NCI-H460 (cell line): ENCODE measurements at places on chromosomes 12 and 14.

DNA sequence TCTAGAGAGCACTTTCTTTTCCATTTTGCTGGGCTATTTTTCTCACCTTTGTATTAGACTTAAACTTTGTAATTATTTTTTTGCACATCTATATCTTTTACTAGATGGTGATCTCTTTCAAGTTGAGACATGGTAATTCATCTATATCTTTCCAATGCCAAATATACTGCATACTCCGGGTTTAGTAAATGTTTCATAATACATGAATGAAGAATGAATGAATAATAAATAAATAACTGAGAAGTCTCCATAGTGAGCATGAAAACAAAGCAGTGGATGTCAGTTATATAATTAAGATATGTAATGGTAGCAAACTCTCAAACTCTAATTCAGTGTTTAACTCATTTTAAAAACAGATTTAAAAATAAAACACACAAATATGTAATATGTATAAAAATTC lies 342.5 kb upstream of the KITLG start:
- DNase-seq, result no peak

DNA sequence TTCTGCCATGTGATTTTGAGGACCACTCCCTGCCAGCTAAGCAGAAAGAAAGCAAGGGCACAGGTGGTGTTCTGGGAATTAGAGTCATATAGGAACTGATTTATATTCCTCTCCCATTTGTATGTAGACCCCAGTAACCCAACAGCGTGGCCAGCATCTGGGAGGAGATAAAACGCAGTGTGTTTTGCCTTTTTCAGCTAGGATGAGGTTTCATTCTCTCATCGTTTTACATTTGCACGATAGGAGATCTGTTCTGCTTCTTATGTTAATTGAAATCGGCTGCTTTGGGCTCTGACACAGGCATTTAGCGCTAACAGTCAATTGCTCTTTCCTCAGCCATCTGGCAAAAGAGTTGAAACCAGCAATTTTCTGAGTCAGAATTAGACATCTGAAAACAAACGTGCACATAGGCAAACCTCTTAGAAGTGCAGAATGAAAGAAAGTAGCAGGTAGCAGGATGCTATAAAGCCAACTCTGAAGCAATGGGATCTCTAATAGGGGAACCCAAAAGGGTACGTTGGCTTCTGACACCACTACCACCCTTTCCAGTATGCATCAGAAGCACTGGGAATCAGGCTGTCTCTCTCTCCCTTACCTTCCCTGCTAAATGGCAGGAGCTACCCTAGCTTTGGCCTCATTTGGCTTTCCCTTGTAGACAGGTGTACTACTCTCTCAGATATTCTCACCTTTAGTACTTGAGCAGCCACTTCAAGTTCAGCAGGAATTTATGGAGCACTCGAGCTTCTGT lies 219.1 kb downstream of the PHLDA1 start:
- no peak for DNase-seq

DNA sequence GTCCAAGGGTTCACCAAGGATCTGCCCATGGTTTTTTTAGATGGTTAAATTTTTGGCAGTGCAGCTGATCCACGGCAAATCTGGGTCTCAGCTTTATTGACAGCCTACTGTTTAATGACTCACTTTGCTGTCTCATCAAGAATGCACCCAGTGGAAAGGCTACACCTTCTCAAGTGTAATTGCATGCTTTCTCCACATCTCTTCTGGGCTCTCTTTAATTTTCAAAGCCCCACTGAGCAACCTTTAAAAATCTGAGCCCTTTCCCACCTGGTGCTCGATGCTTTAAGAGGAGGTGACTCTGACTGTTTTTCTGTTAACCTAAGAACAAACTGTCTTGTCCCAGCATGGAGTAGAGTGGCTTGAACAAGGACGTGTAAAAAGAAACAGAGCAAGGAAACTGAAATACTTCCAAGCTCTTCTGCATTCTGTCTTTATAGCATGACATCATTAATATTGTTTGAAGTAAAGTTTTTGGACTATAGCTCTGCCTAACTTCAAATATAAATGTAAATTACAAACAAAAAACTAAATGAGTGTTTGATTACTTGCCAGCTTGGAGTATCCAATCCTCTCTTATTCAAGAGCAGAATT lies 214.2 kb upstream of the KRR1 start:
- peak; percentile 64 for DNase-seq

DNA sequence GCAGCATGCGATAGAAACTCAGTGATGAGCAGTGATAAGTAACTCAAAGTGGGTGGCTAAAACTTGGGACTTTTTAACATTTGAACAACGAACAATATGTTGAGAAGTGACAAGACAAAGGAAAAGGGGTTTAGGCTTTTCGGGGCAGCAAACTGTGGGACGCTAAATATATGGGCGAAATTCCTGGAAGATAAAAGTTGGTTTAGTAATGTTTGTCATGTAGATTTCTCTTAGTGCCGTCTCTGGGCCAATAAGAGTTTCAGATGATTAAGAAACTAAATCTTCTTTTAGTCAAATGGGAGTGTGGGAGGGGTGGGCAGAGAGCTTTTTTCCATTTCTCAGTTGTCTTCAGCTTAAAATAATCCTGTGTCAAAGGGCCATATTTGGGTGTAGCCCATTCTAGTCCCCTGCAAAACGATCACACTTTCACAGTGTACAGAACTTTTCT lies 41.7 kb upstream of the FUT8 start:
- no peak for DNase-seq

GRCh38 chr12:62873826-62874448 lies 61.0 kb downstream of the PPM1H start:
- DNase-seq, result no peak

DNA sequence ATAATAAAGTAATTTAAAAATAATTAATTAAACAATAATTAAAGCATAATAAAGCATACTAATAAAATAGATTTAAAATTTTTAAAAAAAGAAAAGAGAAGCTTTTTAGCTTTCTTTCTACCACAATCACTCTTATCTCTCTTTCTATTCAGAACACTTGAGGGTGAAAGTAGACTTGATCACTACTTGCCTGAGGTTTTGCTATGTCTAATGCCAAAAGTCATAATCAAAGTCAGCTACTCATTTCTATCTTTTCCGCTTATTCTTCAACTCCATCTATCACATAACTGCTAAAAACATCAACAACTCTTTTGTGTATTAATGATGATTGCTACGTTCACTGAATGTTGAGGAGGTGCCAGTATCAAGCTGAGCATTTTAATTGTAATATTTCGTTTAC lies 202.0 kb upstream of the KRR1 start:
- DNase-seq, result no peak

GRCh38 chr12:9851050-9851449 lies 18.1 kb downstream of the CLEC2B start:
- no peak for DNase-seq

GRCh38 chr12:52670961-52671360 lies 9.2 kb downstream of the KRT1 start:
- no peak for DNase-seq

DNA sequence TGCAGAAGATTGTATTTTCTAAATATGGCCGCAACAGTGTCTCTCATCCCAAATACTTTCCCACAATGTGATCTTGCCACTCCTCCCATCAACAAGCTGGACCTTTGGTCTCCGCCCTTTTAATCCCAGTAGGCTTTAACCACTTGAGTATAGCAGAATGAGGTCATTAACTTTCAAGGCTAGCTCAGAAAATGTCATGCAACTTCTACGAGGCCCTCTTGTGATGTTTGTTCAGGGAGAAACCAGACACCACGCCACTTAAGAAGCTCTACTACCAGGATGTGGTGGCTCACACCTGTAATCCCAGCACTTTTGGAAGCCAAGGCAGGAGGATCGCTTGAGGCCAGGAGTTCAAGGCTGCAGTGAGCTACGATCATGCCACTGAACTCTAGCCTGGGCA lies 20.1 kb upstream of the OR6J1 start:
- no peak for DNase-seq

GRCh38 chr14:74062809-74063150 lies 21.5 kb downstream of the ALDH6A1 start:
- no peak for DNase-seq

GRCh38 chr12:80442426-80443222 lies 1.4 kb upstream of the PTPRQ start:
- DNase-seq, result no peak

DNA sequence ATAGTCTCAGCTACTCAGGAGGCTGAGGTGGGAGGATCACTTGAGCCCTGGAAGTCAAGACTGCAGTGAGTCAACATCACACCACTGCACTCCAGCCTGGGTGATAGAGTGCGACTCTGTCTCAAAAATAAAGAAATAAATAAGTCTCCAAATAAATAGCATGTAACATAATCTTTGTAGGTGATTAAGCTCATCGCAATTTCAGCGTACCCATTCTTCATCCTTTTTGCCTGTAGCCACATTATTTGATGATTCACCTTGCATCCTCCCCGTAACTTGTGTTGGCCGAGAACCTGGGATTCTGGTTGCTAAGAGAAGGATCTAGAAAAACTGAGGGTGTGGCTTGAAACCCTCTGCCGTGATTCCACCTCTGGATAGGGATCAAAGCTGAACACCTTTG lies 115.1 kb downstream of the GALC start:
- no peak for DNase-seq

DNA sequence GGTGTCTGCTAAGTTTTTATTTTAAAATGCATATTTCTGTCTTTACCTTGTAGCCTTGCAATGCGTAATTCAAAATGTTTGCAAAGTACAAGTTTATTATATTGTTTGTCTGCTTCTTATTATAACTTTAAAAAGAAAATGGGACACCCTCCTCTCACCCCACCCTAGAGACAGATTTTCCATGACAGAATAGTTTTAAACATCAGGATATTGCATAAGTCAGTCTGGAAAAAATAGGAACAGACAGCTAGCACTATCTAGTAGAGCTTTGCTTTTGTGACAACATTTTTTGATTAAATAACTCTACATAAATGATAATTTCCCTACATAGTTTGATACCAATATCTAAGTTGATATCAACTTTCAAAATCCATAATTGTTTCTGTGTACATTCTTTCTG lies 71.3 kb downstream of the PDE3A start:
- DNase-seq, result no peak

GRCh38 chr14:97477353-97477752 lies 680.2 kb downstream of the VRK1 start:
- DNase-seq, result no peak

DNA sequence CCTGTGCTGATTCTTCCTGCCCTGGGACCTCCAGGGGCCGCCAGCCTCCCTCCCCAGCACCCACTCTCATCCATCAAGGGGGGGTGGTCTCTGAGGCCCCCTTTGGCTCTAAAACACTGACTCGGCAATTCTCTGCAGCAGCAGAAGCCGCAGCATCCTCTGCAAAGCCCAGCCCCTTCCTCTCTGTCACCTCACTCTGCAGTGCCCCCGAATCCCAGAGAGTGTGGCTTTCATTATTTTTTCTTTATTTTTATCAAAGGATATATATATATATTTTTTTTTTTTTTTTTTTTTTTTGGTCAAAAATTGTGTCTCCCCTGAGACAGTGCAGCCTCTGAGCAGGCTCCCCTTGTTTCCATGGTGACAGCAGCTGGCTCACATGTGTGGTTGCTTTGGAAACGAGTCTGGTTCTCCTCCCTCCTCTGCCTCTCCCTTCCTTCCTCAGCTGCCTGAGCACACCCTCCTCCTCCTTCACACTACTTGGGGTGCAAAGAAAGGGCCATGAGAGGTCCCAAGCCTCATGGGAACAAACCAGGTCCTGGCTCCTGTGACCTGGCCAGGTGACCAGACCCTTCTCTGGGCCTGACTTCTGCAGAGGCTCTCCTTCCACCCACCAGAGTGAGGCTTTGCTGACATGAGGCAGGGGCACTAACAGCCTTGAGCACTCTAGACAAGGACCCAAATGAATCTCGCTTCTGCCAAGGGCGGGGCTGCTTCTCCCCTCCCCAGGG lies 100.5 kb downstream of the LRRC74A start:
- no peak for DNase-seq

DNA sequence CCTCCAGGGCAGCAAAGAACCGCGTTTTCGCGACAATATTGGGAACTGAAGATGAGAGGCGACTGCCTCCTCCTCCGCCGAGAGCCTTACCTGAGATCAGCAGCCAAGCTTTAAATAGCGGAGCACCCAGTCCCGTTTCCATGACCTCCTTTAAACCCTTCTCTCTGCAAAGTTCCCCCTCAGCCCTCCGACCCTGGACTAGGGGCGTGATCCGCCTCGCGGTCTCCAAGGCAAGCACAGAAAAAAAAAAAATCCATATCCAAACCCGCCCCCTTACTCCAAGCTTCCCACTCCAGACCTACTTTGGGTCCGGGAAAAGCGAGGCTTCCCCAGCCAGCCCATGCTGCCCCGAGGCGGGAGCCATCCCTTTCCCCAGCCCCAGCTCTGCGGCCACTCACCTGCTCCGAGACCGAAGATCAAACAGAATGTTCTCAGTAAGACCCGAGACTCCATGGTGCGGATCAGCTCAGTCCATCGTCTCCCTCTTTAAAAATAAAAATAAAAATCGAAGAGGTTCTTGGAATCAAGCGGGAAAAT lies 630 bp downstream of the NELL2 start:
- no peak for DNase-seq

DNA sequence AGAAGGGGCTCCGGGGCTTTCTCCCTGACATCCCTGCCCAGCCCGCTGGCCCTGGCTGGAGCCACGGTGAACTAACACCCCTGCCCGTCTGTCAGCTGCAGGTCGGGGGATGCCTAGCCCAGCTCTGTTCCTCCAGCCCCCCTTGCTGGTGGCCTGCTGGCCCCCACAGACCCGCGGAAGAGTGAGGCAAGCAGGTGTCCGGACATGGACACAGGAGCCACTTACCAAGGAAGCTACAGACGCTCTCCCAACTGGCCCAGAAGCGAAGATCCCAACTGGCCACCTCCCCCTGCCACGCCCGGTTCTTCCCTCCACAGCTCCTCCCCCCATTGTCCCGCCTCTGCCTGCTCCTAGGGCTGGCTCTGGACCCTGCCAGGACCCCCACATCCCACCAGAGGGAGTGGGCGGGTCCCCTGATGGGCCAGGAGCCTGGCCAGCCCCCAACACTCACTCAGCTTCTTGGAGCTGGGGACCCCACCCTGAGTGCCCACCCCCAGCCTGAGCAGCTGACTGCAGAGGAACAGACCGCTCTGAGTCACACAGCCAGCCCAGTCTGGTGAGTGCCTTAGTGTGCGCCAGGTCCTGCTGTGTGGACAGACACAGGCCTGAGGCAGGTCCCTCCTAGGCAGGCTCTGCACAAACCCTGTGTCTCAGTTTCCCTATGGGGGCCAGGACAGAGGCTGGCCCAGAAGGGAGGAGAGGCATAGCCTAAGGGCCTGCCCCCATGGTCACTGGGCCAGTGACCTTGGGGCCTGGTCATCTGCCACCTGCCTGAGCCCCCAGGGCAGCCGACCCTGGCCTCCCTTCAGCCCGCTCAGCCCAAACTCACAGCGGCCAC lies 7.7 kb downstream of the AHNAK2 start:
- peak; percentile 75 for DNase-seq
